ENCODE measurements at places on chromosomes 1 and 21.

DNA sequence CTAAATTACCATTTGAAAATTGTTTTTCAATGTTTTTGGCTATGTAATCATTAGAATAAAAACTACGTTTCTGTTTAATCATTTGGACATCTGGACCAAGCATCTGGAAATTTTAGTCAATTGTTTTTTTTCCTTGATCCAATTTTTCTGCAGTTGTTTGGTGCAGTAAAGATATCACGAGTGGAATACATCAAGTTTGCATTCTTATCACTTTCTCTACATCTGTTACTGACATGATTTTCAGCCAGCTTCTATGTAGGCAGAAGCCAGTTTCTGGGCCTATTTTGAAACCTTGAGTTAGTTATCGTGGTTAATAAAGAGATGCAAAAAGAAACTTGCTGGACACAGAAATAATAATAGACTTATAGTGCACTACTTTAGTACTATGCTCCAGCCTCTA lies 277.9 kb upstream of the ADAMTS5 start:
- no peak for DNase-seq

DNA sequence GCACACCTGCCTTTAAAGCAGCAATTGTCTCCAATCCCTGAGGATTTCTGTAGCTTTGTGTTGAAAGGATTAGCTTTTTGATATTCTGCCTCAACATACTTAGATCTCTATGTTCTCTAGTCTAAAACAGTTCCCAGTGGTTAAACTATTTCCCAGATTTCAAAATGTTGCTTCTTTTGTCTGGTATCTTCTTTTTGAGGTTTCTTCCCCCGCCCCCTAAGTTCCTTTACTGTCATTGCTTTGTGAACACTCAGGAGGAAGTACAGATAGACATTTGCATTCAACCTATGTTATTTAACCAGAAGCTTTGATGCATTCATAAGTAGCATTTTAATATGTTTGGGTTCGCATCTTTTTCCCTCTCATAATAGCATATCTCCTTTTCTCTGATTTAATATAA lies 33.5 kb downstream of the CYYR1 start:
- DNase-seq: no peak

GRCh38 chr1:175003521-175003920 lies 3.8 kb downstream of the CACYBP start:
- no peak for DNase-seq

DNA sequence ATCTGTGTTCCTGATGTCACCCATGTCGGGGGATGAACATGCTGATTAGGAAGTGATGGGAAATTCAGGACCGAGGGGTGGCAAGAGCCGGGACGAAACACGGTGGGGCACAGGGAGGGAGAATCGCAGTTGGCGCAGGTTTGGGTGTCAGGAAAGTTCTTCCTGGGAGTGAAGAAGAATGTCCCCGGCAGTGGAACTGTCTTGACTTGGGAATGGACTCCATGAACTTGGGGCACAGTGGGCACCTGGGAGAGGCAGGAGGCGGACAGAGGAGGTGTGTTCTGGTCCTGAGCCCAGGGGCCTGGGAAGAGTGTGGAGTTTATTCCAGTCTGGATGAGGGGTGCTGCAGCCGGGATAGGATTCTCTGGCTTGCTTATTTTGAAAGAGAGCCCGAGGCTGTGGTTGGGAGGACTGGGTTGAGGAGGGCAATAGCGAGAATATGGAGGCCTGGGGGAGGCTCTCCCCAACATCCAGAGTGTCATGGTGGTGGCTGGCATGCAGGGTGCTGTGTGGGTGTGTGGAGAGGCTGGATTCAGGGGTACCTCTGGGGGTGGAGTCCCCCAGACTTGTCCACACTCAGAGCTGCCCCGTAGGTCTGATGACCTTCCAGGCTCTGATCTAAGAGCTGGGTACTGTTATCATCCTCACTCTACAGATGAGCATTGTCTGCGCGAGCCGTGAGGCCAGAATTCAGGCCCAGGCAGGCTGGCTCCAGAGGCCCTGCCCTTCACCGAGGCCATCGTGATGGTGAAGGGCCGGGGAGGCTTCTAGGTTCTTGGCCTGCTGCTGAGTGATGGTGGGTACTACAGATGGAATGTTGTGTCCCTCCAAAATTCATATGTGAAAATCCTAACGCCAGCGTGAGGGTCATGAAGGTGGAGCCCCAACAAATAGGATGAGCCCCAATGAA lies 274.5 kb upstream of the C1orf174 start:
- DNase-seq: no peak

GRCh38 chr1:198889101-198889500 lies 250.3 kb downstream of the PTPRC start:
- DNase-seq: no peak

- DNase-seq: no peak
Observed at GRCh38 chr1:206558794-206559671, 51.7 kb downstream of the RASSF5 start.

DNA sequence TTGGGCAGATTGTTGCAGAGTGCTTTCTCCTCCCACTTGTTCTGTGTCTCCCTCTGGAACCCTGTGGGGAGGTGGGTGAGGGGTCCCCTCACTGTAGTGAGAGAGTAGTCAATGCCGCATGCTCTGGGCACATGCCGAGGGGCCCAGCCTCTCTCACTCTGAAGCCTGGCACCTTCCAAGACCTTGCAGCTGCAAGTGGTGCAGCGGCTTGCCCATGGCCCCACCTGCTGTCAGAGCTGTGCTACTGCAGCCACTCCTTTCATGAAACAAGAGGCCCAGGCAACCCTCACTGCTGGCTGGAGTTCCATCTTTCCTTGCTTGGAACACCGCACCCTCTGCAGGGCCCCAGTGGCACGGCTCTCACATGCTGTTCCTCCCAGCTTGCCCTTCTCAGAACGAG lies 58.4 kb upstream of the COL6A1 start:
- DNase-seq: peak; percentile 31
